ENCODE measurements at places on chromosomes 16 and 17.

DNA sequence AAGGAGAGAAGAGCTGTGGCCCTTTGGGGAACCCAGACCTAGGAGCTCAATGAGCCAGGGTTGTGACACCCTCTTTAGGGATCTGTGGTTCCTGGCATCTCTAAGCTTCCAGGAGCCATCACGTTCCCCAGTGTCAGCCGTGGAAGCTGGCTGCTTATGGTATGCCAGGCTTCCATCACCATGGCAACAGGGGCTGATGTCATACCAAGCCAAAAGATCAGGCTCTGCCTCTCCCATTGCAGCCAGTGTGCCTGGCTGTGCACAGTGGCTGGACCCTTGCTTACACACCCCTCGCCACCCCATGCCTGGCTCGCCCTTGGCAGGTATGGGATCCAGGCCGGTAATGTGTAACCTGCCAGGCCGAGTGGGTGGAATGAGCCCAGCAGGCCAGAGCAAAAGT, 91.1 kb downstream of the SSH2 start:
- peak; percentile 19 for DNase-seq

- no peak for DNase-seq
Measured at GRCh38 chr16:14002416-14002990, 68.6 kb upstream of the MRTFB start.

- DNase-seq = no peak
Measured at GRCh38 chr16:85265161-85265784, 153.0 kb upstream of the CIBAR2 start.

DNA sequence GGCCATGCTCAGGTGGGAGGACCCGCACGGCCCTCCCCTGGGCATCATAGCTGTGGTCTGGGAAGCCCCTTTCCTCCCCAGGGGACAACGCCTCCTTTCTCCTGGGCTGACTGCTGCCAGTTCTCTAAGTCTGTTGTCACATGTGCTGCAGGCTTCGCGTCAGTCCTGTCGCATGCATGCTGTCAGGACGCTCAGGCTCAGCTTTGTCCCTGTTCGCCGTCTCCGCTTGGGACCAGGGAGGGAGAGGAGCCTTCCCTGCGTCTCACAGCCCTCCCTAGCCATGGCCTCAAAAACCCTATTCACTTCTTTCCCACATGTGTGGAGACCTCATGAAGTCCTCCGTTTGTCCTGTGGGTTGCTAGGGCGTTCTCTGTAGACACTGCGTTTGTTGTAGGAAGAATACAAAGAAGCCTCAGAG, 21.4 kb downstream of the LDHD start:
- no peak for DNase-seq

- DNase-seq = peak; percentile 56
Measured at GRCh38 chr16:7744546-7745264, 412.1 kb downstream of the RBFOX1 start.

- DNase-seq = no peak
Measured at GRCh38 chr17:73546770-73547536, 97.3 kb downstream of the SDK2 start.

Data from anterior cingulate cortex (tissue), 58 donors.